Esophagus squamous epithelium (tissue), 5 donors: ENCODE measurements at places on chromosomes 16 and 17. TPM values are rescaled to one million over a fixed set of nuclear protein-coding genes. Genes with fewer than 3 reads are reported as not detected.

DNA sequence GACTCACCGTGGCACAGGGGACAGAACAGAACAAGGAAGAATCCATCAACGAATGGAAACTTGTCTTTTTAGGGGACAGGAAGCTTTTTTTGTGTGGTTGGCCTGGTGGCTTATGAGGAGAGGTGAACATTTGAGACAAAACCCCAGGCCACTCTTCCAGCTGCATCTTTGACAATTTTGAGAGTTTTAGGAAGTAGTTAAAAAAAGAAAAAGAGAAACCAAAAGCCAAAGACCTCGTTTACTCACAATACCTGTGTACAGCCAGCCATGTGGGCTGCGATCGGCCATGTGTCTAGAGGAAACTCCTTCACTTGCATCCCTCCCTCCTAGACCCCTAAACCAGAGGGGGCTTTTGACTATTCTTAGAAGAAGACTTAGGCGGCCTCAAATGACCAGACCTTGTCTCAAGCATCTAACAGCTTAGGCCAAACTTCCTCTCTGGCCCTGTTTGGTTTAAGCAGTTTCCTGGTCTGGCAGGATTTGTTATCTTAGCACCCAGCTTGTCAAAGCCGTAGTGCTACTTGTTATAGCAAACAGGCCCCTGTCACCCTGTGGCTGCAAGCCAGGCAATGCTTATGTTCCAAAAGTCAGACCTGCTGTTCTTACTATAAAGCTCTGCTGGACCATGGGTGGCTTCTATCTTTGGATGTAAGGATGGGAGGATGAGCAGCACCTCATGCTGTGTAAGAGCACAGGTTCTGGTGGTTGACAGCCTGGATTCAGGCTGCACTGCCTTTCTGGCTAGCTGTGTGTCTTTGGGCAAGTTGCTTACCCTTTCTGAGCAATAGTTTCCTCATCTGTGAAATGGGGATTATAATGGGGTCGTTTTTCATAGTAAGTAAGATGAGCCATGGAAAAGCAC lies 17.7 kb downstream of the KSR1 start:
- peaks cover 74% of the 10 kb centered on the region for H3K4me1 ChIP-seq
- H3K27me3 ChIP-seq = no peaks in the 10 kb centered on the region
- peak overlapping the region; percentile 72 for H3K27ac ChIP-seq
- DNase-seq = no peak
- H3K36me3 ChIP-seq = no peaks in the 10 kb centered on the region

DNA sequence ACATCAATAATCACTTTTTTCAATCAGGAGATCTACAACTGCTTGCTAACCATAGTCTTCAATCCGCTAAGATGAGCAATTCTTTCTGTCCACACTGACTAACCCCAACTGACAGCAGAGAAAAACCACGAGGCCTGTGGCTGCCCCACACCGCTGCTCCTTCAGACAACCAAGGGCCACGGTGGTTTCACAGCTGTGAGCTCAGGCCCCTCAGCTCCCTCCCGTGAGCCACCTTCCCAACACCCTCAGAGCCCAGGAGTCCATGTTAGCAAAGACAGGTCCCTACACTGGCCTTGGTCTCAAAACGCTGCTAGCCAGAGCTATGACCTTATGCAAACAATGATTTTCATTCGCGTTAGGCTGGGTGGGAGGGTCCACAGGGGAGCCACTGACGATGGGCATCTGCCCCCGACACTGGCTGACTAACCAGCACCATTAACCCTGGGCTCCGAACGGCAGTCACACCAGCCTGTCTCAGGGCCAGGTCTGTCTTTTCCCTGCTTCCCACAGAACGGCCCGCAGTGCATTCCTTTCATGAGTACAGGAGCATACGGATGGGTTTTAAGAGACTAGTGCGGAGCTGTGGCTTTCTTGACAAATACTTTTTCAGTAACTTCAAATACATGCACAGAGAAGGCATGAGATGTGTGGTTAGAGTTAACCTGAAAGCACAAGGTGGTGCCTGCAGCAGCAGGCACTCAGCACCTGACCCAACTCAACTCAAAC lies 67.3 kb downstream of the ANKRD11 start:
- H3K27me3 ChIP-seq = no peaks in the 10 kb centered on the region
- no peak overlapping the region for H3K4me3 ChIP-seq
- H3K36me3 ChIP-seq = no peaks in the 10 kb centered on the region
- DNase-seq = no peak
- peaks cover 22% of the 10 kb centered on the region for H3K4me1 ChIP-seq
- no peak overlapping the region for H3K27ac ChIP-seq

- no peaks in the 10 kb centered on the region for H3K27me3 ChIP-seq
- DNase-seq = no peak
- peaks cover 48% of the 10 kb centered on the region for H3K36me3 ChIP-seq
- H3K4me3 ChIP-seq = no peak overlapping the region
Measured at GRCh38 chr16:29977063-29977825, 3.6 kb downstream of the TAOK2 start.

DNA sequence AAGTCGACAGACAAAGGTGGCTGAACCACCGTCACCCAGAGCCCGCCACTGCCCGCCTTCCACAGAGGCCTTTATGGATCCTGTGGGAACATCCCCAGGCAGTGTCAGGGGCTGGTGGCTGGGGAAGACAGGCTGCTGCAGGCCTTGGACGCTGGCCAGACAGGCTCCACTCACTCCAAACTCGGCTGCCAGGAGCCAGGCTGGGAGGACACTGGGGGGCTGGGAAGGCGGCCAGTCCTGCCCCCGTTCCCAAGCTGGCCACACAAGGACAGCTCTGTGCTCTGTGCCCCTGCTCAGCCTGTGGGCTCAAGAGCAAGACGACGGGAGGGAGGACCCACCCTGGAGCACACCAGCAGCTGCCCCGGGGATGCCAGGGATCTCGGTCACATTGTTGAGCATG lies 7.6 kb upstream of the LCAT start:
- peak overlapping the region; percentile 29 for H3K27ac ChIP-seq
- H3K27me3 ChIP-seq = no peaks in the 10 kb centered on the region
- H3K4me3 ChIP-seq = no peak overlapping the region
- H3K4me1 ChIP-seq = no peaks in the 10 kb centered on the region

Gene KRT40
- total RNA-seq = 0.19 TPM
